ENCODE measurements at places on chromosomes 11 and 22.

GRCh38 chr11:34206407-34207300 is 101.2 kb downstream of the NAT10 start:
- no peak for DNase-seq

DNA sequence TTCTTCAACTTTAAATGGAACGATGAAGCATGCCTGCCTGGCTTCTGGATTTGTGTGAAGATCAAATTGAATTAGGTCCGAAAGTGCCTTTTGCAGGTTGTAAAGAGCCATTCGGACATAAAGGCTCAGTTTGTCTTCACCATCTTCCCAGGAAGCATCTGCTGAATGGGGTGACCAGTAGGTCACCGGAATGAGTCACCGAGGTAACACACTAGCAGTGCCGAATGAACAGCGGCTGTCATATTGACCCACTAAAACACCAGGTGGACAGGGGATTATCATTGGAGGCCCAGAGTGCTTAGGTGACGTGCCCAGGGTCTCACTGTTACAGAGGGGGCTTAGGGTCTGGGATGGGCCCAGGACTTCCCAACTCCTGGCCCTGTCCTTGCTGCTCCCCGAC is 43.1 kb upstream of the MYH9 start:
- DNase-seq, result no peak

DNA sequence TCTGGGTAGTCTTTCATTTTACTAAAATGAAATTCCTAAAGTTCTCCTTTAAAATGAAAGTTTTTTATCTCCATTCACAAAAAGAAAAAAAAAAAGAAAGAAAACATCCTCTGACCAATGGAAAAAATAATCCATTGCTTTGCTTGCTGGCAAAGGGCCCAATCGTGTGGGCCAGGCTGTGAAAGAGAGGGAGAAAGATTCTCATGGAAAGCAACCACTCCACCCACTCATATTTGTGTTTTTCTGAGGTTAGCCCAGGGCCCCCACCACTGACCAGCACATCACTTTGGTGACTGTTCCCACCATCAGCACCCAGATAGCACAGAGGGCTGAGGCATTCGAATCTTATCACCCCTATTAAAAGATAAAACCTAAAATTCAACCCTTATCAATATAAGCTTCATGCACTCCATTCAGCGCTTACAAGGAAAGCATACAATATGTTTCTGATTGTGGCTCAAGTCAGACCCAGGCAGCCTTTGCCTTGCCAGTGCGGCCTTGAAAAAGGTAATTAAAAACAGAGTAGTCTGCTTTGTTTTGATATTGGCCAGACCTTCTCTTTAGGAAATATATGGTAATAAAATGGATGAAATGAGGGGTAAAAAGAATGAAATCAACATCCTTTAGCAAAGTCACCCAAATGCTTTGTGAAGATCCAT is 192.8 kb downstream of the ETS1 start:
- DNase-seq, result no peak

DNA sequence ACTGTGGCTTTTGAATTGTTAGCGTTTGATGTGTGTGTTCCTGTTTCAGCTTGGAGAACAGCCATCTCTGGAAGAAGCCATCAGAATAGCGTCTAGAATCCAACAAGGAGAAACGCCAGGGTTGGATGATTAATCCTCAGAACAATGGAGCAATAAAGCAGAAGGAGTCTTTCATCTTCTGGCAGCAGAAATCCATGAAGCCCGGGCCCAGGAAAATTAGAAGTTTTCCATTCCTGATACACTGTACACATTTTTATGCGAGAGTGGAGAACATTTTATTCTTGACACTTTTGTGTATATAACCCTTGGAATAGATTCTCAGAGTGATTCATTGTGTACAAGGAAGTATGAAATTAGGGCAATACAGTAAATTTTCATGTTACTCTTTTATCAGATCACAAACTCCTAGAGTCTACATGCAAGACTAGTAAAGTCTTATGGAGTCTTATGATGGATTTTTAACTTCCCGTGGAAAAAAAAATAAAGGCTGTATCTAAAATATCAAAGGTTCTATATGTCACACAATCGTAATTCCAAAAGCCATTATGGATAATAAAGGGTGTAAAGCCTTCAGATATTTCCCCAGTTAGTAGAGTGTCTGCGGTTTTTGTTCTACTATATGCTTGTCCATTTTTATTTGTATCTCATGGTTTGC is 45.9 kb upstream of the WEE1 start:
- DNase-seq, result no peak

DNA sequence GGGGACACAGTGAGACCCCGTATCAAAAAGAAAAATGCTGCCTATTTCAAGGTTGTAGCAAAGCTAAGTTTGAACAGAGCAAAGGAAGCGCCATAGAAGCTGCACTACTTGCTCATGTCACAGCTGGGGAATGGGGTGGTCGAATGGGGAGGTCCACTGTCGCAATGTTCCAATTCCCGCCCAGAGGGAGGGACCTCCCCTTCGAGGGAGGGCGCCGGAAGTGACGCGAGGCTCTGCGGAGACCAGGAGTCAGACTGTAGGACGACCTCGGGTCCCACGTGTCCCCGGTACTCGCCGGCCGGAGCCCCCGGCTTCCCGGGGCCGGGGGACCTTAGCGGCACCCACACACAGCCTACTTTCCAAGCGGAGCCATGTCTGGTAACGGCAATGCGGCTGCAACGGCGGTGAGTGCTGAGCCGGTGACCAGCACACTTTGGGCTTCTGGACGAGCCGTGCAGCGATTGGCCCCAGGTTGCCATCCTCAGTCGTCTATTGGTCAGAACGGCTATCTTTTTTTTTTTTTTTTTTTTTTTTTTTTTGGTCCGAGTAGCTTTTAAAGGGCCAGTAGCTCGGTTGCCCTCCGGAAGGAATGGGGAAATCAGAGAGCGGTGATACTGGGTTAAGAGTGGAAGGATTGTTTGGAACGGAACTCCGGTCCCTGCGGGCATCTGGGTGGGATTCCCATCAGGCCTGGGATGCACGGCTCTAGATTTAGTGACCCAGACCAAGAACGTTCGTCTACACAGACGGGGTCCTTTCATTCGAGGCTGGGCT is at the start of gene HMBS:
HMBS (plus strand) TSS at position 219 of the 774 bp plus-strand sequence; CDS start at position 372, 153 bp downstream.
- DNase-seq, result peak; percentile 90

All from type B pancreatic cell (in vitro differentiated cells).